ENCODE measurements at places on chromosomes 13 and 19.

GRCh38 chr13:97435323-97435722 lies 1.4 kb downstream of the RAP2A start:
- no peak for DNase-seq

- DNase-seq = no peak
Measured at GRCh38 chr19:40702337-40703012, 12.0 kb upstream of the NUMBL start.

DNA sequence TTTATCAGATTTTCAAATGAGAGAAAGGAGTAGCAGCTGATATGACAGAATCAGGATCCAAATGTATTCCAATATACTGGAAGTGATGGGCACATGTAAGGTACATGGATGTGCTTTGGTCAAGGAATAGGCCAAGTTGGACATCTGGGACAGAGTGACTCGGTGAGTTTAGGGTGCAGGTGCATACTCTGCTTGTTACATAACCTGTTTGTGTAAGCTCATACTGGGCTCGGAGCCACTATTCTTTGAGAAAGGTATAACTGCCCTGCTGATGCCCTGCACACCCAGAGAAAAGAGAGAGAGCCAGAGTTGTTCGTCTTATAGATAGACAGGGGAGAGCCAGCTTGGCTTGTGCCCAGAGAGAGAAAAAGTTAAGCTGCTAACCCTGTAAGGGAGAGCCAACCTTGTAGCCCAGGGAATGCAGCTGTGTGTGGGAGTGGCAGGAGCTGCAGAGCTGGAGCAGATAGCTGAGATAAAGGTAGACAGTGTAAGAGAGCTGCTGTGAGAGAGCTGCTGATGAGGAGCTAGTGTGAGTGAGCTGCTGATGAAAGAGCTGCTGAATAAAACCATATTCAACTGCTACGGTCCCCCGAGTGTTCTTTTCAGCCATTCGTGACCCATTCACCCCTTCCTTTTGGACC lies 40.7 kb upstream of the N4BP2L1 start:
- DNase-seq = no peak

DNA sequence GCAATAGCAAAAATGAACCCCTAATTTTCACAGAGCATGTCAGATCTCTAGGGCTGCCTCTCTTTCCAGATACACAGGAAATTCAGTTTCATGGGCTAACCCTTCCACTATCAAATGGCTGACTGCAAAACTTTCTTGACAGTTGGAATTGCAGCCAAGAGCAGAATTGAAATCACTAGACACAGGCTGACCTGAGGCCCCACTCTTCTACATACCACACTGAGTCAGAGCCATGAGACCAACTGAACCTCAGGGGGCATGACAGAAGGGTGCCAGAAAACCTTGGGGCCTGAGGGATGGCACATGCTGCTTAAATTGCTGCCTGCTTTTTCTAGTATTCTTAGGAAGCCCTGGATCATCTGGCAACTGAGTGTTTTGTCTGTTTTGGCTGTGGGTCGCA lies 1.7 kb upstream of the DLEU7 start:
- peak; percentile 7 for DNase-seq

- DNase-seq = no peak
Measured at GRCh38 chr13:71515744-71516038, 351.3 kb downstream of the DACH1 start.

- peak; percentile 75 for DNase-seq
Measured at GRCh38 chr13:44932850-44933251, 56.4 kb downstream of the NUFIP1 start.

DNA sequence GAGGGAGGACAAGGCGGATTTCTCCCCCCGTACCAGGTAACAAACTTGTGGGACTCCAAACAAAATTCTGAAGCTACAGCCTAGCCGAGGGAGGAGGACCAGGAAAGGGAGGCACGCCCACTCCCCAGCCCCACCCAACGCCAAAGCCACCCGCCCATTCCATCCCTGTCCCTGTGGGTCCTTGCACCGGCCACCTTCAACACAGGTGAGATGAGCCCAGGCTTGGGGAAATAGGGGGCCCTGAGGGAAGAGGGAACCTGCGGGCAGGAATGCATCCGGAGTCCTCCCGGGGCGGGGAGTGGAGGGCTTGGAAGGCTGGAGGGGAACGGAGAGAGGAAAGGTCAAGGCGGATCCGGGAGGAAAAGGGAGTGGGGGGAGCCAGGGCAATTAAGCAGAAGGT lies at the start of gene BEST2:
BEST2 (plus strand) TSS at position 157 of the 400 bp plus-strand sequence. CDS start 802 bp downstream, outside the sequence.
- DNase-seq = no peak

DNA sequence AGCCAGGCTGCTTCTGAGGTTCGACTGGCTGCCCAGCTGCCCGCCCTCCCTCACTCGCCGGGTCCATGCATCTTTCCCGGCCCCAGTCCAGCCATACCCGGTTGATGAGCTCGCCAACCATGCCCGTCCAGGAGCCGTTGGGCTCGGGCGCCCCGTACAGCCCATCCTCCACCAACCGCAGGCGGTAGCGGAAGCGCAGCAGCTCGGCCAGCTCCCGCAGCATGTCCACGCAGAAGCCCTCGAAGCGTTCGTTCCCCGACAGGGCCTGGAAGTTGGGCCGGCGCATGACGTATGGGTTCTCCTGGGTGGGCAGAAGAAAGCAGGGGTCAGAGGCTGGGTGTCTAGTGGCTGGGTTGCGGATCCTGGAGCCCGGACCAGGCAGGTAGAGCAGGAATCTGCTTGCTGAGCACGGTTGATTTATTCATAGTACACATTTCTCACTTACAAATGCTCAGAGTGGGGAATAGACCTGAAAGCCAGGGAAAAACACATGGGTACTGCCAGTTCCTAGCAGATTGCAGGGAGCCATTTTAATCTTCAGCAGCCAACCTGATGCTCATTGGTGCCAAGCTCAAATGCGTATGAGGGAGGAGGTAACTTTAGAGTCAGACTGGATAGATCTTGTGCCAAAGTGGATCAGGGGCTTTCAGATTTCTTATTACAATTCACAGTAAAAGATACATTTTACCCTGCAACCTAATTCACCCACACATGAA lies 27.4 kb downstream of the GRIK5 start:
- no peak for DNase-seq

DNA sequence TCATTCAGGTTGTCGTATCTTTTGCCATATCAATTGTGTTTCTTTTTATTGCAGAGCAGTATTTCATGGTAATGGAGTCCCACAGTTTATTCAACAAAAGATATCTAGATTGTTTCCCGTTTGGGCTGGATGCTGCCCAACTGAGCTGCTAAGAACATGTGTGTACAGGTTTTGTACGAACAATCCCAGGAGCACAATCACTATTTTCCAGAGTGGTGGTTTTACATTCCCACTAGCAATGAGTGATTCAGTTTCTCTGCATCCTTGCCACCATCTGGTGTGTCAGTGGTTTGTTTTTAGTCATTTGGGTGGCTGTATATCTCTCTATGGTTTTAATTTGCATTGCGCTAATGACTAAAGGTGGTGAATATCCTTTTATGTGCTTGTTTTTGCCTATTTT lies 52.7 kb upstream of the ZDHHC20 start:
- DNase-seq = peak; percentile 33

DNA sequence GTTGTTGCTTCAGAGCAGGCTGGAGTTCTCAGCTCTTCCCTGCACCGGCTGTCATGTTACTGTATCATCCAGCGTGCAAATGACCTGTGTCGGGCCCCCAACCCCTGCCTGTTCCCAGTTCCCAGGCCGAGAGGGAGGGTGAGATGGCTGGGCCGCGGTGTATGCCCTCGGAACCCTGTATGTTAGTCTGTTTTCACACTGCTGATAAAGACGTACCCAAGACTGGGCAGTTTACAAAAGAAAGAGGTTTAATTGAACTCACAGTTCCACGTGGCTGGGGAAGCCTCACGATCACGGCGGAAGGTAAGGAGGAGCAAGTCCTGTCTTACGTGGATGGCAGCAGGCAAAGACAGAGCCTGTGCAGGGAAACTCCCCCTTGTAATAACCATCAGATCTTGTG lies 10.9 kb downstream of the TMEM255B start:
- no peak for DNase-seq

- DNase-seq = peak; percentile 59
Measured at GRCh38 chr19:56110515-56111448, 10.3 kb downstream of the ZNF787 start.

GRCh38 chr19:33410915-33411401 lies 37.4 kb downstream of the CEBPG start:
- no peak for DNase-seq

- DNase-seq = peak; percentile 75
Measured at GRCh38 chr19:31351056-31351854, 2.0 kb upstream of the TSHZ3 start.

DNA sequence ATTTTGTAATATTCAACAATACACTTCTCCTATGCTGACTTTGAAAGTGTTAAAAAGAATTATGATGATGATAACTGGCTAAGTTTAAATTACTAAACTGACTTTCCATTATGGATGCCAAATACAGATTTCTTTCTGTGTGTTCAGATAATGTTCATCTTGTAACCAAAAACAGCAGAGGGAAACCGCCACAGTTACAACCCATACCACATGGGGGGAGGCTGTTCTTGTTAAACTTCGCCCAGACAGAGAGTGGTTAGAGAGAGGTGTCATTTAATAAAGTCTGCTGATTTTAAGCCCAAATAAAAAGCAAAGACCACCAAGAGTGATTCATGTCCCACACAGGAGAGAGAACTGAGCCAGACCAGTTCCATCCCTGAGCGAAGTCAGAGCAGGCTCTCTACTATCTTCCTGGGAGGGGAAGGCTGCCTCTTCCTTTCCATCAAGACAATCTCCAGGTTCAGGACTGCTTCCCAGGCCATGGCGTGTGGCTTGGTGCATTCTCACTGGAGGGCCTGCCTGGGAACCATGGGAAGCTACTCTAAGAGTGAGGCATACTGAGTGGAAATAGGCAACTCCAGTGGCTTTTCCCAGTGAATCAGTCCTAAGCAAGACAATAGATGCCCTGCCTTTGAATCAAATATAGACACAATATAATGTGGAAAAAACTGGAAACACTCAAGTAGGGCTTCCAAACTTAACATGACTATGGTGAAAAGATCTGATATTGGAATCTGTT lies 18.2 kb downstream of the EFNB2 start:
- no peak for DNase-seq

- DNase-seq = no peak
Measured at GRCh38 chr19:35645680-35646511, 2.2 kb upstream of the COX6B1 start.

DNA sequence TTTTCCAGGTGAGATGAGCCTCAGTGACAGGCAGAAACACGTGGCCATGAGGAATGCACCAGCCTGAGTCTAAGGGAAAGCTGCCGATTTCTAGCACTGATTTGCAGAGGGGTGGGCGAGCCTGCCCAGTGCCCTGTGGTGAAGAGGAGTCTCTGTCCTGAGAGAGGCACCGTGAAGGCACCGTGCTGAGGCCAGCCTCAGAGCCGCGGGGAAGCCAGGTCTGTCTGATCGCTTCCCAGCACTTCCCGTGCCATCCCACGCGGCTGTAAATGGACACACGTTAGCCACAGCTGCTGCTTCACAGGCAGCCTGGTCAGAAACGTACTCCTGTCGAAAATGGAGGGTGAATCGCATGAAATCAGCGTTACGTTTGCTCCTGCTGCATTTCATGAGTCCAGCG lies 79.8 kb downstream of the ATP11A start:
- no peak for DNase-seq

DNA sequence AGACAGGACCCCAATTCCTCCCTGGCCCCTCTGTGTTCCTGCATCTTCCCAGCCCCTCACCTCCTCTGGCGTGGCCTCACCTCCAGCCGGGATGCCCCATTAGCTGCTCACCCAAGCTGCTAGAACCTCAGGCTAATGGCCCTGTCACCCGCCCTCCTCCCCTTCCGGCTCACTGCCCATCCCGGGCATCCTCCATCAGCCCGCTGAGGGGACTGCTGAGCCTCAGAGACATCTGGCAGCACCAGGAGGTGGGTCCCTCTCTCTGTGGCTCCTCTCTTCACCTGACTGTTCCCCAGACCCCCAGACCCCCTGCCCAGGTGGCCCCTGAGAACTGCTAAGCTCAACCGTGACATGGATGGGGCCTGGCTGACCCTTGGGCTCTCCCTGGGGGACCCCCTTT lies 2.9 kb downstream of the FFAR1 start:
- no peak for DNase-seq

- no peak for DNase-seq
Measured at GRCh38 chr19:13782537-13782936, 8.3 kb downstream of the C19orf53 start.

- peak; percentile 37 for DNase-seq
Measured at GRCh38 chr13:45951724-45952123, 100.2 kb upstream of the SIAH3 start.

DNA sequence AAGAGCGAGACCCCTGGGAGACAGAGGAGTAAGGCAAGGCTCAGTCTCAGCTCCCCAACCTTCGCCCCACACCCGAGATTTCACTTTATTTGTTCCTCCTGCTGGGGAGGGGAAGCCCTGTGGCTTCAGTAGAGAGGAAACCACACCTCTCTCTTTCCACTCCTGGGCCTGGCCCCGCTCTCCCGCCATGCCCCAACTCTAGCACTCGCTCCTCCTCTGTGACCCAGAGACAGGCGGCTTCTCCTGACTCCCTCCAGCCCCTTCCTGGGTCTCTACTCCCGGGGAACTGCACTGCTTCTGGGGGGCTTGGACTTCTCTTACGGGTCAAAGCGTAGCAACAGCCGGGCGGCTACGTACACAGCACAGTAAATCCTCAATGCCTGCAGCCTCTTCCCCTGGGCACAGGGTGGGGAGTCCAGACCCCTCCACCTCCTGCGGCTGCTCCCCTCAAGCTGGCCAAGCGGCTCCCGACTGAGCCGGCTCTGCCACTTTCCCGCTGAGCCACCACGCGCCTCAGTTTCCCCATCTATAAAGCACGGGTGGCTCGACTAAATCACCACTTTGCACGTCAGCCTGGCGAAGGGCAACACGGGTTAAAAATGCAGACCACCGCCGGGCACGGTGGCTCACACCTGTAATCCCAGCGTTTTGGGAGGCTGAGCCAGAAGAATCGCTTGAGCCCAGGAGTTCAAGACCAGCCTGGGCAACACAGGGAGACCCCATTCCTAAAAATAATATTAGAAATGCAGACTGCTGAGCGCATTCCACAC lies 1.4 kb downstream of the RNF126 start:
- DNase-seq = no peak

DNA sequence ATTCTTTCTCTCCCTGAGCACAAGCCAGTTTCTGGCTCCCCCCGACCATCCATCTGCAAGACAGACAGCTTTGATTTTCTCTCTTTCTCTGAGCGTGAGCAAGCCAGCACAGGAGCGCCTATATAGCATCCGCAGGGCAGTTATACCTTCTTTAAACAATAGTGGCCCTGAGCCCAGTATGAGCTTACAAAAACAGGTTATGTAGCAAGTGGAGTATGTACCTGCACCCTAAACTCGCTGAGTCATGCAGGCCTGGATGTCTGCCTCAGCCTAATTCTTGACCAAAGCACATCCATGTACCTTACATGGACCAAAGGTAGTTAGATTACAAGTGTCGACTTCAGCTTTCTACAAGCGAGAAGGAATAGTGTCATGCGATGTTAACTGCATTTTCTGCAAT lies 61.7 kb downstream of the RAP2A start:
- DNase-seq = no peak

- DNase-seq = peak; percentile 52
Measured at GRCh38 chr13:110331362-110331761, 24.3 kb downstream of the COL4A2 start.

DNA sequence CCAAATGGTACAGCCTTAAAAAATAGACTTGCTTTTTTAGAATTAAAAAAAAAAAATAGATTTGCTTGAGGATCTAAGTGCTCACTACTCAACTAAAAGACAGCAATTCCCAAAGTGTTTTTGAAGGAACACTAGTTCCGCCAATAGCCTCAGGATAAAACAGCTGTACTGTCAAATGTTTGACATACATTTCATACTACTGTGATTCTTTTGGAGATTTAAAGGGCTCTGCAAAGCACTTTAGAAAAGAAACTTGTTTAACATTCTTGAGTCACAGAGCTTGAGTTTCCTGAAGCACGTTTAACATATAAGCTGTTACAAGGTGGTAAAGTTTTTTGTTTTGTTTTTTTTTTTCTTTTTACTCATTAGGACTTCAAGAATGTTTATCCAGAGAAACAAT lies 23.1 kb upstream of the KLF5 start:
- no peak for DNase-seq
